ENCODE measurements at places on chromosomes 4 and X.

DNA sequence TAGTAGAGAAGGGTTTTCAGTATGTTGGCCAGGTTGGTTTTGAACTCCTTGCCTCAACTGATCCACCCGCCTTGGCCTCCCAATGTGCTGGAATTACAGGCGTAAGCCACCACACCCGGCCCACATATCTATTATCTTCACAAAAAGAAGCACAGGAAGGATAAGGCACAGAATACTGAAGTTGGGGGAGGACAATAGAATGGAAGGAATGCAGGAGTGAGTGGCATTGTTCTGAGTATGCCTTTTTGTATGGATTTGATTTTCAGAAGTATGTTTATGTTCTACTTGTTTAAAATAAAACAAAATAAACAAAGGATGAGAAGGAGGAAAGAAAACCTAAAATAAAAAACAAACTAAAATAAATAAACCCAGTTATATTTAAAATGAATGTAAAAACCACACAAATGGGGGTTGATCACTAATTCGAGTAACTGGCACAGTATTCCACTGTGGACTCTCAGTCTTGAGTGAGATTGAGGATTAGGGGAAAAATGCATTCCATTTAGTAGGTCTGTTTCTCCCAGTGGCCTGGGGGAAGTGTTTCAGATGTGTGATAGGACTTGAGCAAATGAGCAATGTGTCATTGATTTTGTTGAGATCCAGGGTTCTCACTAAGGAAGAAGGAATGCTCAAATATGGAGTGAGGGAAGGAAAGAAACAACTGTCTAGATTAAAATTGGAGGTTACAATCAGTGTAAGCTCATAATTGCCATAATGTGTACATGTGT lies 109.0 kb upstream of the C1QTNF7 start:
- no peak for DNase-seq

GRCh38 chr4:185745891-185746290 lies 66.1 kb downstream of the SORBS2 start:
- DNase-seq: no peak

- no peak for DNase-seq
These were observed 236.3 kb downstream of the PCDH10 start for GRCh38 chr4:133385161-133385954.

DNA sequence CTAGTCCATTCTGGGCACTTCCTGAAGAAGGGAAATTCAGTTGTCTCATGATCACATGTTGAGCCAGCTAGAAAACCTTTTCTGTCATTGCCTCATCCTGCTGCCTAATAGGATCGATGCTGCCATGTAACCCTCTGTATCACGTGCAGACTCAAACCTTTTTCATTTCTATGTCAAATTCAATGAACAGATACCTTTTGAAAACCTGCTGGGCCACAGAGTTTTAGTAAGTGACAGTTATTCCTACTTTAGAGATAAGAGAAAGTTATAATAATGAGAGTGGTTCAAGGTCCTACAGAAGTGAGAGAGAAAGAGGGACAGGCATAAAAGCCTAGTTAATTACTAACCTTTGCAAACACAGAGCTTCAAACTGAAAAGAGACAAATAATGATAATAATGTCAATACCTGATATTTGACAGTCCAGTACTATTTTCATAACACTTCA lies 46.0 kb downstream of the MAOA start:
- no peak for DNase-seq

DNA sequence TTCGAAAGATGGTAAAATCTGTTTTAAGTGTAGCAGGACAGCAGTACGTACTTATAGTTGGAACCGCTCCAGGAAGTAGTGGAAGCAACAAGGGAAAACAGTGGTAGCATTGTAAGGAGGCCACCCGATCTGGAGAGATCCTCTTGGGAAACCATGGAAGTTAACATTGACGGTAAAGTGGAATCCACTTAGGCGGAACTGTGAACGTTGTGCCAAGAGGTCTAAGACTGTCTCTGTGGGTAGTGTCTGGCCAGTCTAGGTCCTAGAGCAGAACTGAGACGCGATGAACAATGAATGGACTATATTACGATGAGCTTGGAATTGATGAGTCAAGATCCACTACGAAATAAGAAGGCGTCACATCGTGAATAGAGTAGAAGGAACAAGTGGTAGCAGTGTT lies 124.0 kb downstream of the TENM3 start:
- DNase-seq: no peak

- no peak for DNase-seq
These were observed 349.8 kb downstream of the UNC5C start for GRCh38 chr4:95198961-95199360.

GRCh38 chrX:110786486-110786885 lies 9.1 kb downstream of the CHRDL1 start:
- no peak for DNase-seq

DNA sequence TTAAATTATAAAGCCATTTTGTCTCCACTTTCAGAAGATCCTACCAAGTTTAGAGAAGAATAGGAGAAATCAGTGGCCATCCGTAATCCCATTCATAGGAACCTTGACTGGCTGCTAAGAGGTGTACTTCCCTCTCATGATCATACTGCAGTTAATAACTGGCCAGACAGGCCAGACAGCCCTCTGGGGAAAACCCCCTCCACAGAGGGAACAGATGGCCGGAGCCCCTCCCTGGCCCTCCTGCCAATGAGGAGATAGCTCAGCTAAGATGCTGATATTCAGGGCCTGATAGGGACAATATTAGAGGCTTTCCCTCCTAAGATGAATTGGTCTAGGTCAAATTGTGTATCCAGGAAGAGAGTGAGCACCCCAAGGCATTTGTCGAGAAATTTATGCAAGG lies 200.0 kb upstream of the MAOA start:
- no peak for DNase-seq

DNA sequence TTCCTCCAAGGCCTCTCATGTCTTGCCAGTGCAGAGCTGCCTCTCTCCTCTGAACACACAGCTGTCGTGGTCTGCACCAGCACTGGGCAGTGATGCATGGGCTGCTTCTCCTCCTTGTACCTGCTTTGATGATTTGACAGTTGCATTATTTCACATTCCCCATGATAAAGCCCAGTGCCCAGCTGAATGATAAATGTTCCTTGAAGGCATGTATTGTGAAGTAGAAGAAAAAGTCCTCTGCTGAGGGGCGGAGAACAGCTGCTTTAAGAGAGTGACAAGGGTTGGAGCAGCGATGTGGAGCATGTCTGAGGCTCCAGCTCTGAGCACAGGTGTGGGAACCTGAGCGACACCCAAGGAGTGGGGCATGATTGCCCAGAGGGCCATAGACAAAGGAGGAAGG lies 21.1 kb upstream of the TRIM2 start:
- no peak for DNase-seq

GRCh38 chrX:13761606-13762414 lies 27.3 kb downstream of the OFD1 start:
- DNase-seq: peak; percentile 40

DNA sequence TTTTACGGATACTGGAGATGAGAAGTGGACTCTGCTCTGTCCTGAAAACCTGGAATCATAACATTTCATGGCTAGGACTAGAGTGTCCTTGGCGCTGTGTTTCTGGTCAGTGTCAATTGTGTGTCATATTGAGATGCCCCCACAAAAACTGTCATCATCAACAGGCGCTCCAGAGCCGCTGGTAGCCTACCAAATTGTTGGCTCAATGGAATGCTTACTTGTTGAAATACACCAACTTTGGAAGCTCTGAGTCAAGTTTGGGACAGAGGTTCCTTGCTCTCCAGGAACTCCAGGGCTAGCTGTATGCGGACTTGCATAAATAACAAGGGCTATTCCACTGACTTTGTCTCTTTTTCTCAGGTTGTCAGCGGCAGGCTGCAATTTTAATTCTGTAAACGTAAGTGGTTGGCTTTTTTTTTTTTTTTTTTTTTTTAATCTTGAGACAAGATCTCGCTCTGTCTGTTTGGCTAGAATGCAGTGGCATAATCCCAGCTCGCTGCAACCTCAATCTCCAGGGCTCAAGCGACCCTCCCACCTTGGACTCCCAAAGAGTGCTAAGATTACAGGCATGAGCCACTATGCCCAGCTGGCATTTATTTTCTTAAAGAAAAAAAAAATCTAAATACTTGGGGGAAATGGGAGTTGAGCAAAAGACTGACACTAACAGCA lies 871 bp upstream of the HPGD start:
- DNase-seq: no peak

- DNase-seq: no peak
These were observed 41.4 kb downstream of the MAML3 start for GRCh38 chr4:140112576-140112975.

GRCh38 chr4:128769011-128769410 lies 40.5 kb upstream of the JADE1 start:
- no peak for DNase-seq

Data from GM10248 (cell line).